ENCODE measurements at places on chromosomes 7 and 10.

- DNase-seq, result no peak
Measured at GRCh38 chr10:46560952-46561351, 4.5 kb upstream of the GPRIN2 start.

DNA sequence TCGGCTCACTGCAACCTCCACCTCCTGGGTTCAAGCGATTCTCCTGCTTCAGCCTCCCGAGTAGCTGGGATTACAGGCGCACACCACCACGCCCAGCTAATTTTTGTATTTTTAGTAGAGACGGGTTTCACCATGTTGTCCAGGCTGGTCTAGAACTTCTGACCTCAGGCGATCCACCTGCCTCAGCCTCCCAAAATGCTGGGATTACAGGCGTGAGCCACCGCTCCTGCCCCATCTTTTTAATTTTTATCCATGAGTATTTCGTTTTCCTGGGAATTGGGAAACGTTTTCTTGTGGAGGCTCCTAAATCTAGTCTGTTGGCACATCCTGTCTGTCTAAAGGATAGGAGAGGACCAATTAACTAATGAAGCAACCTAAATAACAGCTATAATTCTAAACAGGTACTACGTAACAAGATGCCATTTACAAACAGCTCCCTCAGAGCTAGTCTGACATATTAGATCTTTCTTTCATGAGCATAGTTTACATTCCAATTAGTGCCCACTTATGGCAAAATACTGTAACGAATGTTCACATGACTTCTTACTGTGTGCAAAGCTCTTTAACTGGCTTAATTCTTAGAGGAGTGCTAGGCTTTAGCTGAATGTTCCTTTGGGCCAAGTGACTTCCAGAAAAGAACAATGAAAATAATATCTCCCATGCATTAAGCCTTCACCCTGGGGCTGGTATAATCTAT is 151.0 kb upstream of the YAE1 start:
- no peak for DNase-seq

DNA sequence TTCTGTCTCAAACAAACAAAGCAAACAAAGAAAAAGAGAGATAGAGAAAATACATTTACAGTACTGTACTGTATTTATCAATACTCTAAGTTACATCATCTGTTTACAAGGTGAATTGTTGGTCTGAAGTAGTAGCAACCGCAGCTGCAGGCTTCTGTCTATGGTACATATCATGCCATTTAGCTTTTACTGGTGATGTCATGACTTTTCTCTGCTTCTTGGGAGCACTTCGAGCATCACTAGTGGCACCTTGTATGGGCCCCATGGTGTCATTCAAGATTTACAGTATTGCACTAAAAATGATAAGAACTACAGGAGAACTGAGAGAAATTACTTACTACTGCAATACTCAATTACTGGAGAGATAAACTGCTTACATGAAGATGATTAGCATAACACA is 826.9 kb downstream of the CNTNAP2 start:
- no peak for DNase-seq

GRCh38 chr10:17779784-17780183 is 27.8 kb downstream of the TMEM236 start:
- no peak for DNase-seq

- DNase-seq, result no peak
Measured at GRCh38 chr7:152313217-152313616, 122.6 kb downstream of the KMT2C start.
